Daoy (cell line): ENCODE measurements at places on chromosomes 7 and 10.

- DNase-seq, result no peak
Observed at GRCh38 chr10:68155615-68156210, 46.4 kb downstream of the MYPN start.

GRCh38 chr7:120609136-120609753 lies 248.7 kb downstream of the TSPAN12 start:
- no peak for DNase-seq

GRCh38 chr10:21398563-21399231 lies 126.8 kb downstream of the SKIDA1 start:
- DNase-seq, result peak; percentile 35

DNA sequence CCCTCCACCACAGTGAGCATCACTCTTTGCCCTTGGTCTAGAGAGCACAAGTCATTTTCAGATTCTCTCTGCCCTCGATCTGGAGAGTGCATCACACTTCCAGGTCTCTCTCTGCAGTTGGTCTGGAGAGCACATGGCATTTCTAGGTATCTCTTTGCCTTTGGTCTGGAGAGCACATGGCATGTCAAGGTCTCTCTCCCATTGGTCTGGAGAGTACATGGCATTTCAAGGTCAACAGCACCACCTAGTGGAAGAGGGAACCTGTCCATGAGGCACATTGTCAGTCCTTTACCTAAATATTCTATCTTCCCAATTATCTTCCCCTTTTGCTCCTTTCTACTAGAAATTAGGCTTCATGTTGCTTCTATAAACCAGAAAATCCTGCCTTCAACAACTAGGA lies 1139.4 kb downstream of the XPNPEP1 start:
- peak; percentile 5 for DNase-seq

DNA sequence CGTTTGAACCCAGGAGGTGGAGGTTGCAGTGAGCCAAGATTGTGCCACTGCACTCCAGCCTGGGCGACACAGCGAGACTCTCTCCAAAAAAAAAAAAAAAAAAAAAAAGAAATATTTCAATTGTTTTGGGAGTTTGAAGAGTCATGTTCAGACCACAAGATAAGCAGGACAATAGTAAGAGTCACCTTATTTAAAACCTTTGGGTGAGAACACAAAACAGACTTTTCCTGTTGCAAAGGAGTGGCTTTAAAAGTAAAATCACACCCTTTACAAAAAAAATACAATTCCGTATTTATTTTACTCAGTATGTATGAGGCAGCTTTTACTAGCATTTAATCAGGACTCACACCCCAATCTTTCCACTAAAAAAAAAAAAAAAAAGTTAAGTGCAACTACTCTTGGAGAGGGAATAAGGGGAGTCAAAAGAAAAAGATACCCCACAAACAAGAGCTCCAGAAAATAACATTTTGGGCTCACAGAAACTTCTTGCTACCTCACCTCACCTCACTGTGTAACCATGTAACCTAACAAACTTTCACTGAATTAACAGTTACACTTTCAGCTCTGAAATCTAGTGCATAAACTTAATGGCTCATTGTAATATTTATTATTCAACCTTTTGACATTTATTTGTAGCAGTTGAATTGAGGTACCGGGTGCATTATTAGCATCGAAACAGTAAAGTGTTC lies 11.2 kb downstream of the SKIDA1 start:
- DNase-seq, result no peak

DNA sequence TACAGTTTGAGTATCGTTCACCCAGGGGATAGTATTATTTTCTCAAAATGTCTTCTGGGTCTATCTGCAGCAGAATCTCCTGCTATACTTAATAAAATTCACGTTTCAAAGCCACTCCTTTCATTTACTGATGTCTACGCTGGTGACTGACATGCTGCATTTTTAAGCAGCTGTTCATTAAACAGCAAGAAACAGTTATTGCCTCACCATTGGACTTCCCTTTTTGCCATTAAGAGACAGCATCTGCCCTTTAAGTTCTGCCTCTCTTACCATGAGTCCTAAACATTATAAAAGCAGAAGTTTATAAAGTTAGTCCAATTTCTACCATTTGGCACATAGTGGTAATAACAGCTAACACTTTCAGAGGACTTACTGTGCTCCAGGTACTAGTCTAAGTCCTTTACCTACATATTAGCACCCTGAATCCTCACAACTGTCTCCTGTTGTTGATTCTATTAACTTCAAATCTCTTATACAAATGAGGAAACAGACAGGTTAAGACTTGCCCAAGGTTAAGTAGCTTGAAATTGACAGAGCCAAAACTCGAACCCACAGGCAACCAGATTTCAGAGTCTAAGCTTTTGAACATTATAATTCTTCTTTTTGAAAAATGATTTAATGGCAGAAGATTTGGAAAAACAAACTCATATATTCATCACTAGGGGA lies 169.5 kb downstream of the SNX13 start:
- DNase-seq, result no peak

DNA sequence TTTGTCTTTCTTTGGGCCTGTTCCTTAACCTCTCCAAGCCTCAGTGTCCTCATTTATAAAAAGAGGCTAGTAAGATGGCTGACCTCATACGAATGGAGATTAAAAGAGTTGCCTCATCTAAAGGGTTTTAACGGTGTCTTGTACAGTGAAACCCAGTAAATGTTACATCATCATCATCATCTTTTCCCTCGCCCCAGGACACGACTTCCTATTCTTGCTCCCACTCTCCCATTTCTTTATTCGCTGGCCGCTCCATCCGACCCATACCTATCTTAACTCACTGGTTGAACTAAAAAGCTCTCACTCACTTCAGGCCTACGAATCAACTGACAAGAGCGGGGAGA lies 554 bp downstream of the FRA10AC1 start:
- peak; percentile 9 for DNase-seq

GRCh38 chr10:63651864-63652263 lies 130.7 kb downstream of the REEP3 start:
- DNase-seq, result no peak

GRCh38 chr10:116836902-116837523 lies 12.3 kb upstream of the ENO4 start:
- DNase-seq, result no peak

DNA sequence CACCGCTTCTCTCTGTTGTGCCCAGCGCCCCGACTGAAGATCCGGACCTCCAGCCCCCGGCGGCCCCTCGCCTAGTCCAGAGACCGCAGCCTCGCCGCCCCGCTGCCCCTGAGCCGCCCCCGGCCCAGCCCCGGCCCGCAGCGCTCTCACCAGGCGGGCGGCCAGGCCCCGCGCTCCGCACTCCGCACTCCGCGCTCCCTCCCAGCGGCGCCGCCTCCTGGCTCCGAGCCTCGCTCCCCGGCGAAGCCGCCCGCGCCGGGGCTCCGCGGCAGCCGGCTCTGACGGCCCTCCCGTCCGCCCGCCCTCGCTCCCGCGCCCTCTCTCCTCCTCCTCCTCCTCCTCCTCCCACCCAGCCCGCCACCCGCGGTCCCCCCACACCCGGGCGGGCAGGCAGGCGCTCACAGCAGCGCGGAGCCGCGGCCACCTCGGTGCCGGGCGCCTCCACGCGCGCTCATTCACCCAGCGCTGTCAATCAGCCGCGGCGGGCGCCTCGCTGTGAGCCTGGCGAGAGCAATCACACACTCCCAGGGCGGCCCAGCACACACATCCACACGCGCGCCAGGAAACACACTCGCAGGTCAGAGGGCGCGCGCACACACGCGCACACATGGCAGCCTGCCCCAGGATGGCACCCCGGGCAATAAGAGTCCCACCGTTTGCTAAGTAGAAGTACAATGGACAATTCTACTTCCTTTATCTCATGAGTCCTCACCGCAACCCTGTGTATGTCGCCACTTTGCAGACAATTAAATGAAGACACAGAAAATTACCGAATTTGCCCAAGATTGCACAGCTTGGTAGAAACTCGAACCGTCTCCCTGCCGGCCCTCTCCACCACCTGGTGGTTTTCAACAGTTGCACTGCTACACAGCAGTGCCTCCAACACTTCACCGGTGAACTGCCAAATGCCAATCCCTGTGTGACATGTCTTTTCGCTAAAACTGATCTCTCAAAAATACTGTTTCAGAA lies at the start of gene PRRT4:
PRRT4 (minus strand) TSS at position 280 of the 969 bp plus-strand sequence.
- peak; percentile 54 for DNase-seq

DNA sequence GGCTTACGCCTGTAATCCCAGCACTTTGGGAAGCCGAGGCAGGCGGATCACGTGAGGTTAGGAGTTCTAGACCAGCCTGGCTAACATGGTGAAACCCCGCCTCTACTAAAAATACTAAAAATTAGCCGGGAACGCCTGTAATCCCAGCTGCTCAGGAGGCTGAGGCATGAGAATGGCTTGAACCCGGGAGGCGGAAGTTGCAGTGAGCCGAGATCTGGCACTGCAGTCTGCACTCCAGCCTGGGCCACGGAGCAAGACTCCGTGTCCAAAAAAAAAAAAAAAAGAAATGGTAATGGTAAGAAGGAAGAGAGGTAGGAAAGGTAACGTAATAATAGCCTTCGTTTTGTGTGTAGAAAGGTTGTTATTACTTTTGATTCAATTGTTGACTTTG lies 1.2 kb downstream of the HSPA14 start:
- DNase-seq, result no peak

DNA sequence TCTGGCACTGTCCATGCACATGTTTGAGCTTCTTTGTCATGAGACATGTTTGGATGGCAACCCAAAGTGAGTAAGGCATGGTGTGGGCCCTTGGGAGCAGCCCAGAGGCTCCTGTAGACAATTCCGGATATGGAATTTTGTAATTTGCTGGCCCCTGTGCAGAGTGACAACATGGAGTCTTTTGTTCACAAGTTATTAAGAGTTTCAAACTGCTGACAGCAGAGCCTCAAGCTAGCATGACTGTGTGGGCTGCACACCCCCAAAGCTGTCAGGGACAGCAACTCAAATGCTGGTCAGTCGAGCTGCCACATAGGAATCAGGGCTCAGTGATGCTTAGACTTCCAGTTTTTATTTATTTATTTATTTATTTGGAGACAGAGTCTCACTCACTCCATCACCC lies 7.0 kb upstream of the MYL7 start:
- no peak for DNase-seq

GRCh38 chr10:108653531-108653930 lies 1269.8 kb downstream of the XPNPEP1 start:
- no peak for DNase-seq

DNA sequence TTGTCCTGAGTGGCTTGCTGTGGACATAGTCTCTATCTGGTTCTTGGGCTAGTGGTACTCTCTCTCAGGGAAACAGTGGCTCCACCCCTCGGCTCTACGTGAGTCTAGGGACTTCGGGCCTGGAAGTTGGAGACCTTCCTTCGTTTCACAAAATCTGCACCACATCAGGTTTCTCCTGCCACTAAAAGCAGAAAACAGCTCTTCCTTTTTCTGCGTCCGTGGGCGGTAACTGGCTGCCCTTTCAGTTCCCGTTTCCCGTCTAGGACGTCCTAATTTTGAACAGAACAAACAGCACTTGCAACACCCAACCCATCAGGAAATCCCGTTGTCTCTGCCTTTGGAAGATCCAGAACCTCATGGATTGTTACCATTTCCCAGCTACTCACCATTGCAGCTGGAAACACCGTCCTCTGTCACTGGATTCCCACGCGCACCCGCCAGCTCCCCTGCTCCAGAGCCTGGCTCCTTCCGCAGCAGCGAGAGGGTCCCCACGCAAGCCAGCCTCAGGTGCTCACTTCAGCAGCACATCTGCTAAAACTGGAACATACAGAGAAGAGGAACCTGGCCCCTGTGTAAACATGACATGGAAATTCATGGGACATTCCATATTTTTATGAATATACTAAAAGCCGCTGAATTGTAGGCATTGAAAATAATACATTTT lies 311.4 kb upstream of the AKR1E2 start:
- DNase-seq, result no peak

DNA sequence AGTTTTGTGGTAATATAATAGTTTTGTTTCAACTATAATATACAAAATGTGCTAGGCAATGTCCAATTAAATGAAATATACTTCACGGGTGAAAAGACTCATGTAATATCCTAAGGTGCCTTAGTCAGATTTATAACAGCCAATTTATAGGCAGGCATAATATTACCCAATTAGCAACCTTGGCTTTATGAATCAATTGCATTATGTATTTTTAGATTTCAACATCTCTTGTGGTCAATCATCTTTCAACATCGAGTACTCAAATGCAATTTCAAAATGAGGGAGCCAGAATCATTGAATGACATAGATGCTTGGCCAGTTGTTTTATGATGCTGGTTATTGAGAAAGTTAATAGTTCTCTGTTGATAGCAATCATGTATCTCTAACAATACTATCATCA lies 110.3 kb upstream of the SP8 start:
- DNase-seq, result no peak

GRCh38 chr10:34576797-34577196 lies 238.3 kb downstream of the PARD3 start:
- DNase-seq, result no peak

GRCh38 chr7:102404005-102404861 lies 8.1 kb downstream of the PRKRIP1 start:
- peak; percentile 55 for DNase-seq

DNA sequence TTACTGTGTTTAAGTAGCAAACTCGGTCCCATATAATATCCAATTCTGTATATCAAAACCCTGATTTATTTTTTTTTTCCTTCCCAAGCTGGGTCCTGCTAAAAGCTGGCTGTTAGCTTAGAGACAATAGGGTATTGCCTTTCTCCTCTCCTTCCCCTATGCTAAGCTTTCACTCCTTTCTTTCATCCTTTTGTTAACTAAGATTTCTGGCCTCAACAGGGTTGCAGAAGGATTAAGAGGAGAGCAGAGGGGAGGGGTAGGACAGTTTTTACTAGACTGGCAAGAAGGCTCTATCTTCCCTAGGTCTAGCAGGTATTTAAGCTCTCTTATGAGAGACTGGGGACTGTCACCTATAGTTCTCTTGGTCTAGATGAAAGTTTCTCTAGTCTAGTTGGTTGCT lies 229.2 kb downstream of the KCND2 start:
- no peak for DNase-seq

DNA sequence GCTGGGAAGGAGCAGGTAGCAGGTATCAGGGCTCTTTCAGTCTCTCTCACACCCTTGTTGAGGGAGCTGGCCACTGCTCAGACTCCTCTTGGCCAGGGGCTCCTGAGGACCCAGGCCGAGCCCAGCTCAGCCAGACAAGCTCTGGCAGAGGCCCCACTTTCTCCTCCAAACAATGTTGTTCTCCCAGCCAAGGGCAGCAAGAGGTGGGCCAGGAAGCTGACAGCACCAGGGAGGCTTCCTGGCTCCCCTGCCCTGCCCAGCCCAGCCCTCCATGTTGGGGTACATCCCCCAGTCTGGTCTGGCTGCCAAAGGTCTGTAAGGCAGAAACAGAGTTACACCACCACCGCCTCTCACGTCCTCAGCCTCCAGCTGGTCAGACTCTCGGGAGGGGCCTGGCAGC lies 33.9 kb upstream of the COL13A1 start:
- no peak for DNase-seq

- no peak for DNase-seq
Observed at GRCh38 chr7:28126410-28127041, 54.1 kb downstream of the JAZF1 start.

GRCh38 chr10:15858861-15859281 lies 1.4 kb downstream of the MINDY3 start:
- DNase-seq, result no peak

DNA sequence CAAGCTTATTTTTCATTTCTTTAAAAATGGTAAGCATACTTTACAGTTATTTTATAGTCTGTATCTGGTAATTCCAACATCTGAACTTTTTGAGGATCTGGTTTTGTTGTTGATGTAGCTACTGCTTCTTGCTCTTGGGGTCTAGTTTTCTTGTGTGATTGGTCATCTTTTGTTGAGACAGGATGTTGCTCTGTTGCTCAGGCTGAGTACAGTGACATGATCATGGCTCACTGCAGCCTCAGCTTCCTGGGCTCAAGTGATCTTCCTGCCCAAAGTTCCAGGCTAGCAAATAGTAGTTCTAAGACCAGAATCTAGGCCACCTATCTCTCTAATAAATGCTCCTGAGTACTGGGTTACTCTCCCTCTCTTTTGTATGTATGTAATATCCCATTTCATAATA lies 75.7 kb downstream of the NRCAM start:
- DNase-seq, result peak; percentile 28
